ENCODE measurements at places on chromosomes 12 and 14.

DNA sequence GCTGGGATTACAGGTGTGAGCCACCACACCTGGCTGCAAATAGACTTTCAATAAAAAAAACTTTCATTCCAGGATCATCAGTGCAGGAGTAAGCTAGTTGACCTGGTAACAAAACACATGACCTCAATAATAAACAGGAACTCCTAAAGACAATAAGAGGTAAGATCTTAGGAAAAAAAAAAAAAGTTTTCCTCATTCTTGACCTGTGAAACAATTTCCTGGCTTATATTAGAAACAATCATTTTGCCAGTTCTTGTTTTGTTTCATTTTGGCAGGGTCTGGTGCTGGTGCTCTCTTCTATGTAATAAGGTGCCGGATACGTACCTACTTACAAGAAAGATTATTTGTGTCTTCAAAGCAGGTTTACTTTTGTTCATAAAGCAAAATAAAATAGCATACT is 90.6 kb upstream of the AMN1 start:
- no peak for DNase-seq

GRCh38 chr12:11695321-11695720 is 45.8 kb downstream of the ETV6 start:
- no peak for DNase-seq

DNA sequence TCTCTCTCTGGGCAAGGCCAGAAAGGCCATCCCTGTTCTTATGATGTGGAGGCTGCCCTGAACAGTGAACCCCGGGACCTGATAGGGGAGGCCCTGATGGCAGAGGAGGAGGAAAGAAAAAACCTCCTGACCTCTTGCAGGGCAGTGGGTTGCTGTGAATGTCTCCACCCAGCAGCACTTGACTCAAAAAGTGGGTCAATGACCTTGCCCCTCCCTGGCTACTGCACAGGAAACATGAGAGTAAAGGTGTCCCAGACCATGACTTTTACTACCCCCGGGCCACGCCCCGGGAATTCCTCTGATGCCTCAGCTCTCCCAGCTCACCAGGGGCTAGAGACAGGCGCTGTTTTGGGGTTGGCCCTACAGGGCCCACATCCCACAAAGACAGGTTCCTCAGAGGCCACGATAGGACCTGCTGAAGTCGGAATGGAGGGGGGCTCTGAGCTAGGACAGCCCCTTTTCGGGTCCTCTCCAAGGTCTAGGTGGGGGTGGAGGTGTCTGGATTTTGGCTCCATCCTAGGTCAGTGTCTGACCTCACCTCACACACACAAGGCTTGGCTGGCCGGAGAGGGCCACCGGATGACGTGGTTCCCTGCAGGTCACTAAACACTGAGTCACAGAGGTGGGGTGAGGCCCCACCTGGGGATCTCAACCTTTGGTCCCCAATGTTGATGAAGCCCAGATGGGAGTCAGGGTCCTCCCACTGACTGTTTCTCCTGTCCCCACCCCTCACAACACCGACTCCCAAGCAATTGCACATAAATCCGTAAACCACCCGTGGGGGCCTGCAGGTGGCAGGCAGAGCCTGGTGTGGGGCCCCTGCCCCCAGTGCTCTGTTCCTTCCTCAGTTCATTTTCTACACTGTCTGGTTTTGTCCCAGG is 1.6 kb downstream of the RHOF start:
- DNase-seq = no peak

GRCh38 chr14:73289308-73289707 is 52.0 kb downstream of the PAPLN start:
- no peak for DNase-seq

DNA sequence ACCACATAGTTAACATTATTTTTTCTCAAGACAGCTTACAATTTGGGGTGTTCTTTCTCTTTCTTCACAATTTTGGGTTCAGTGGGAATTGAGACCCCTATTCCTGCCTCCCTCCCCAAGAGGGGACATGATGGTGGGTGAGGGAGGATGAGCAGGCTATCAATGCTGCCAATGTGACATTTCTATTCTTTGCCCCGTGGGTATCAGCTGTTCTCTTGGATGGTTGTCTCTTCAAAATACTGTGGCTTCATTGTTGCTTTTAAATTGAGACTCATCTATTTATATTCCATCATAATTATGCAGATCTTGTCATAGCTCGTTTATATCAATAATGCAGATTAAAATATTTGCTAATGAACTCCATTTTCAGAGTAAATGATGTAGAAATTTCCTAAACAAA is 56.5 kb upstream of the ANO4 start:
- no peak for DNase-seq

DNA sequence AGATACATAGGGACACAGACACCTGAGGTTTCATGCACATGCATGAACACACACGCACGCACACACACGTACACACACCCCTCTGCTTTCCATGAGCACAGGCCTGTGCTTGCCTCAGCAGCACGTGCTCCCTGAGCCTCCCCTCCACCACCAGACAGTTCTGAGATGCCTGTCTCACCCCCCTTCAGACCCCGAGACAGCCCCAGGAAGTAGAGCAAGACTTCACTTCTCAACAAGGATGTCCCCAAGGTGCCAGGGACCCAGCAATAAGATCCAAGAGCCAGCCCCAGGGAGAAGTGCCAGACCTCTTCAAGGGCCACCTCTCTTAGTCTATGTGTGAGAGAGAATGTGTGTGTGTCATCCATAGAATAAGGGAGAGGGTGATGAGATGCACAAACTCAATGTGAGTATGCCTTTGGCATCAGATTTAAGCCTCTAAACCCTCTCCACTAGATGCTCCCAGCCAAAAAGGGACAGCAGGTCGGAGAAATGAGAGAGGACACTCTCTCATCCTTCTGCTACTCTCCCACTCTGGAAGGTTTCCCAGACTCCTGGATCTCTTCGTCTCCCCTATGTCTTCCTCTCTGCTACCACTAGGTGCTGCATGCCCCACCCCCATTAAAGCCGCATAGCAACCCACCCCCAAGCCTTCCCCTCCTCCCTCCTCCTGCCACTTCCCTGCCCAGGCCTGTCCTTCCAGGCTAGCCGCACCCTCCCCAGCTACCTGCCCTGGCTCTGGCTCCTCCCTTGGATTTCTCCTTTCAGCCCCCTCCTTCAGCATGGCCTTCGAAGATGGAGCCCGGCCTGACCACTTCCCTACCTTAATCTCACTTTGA is 7.7 kb downstream of the RARG start:
- DNase-seq = no peak

DNA sequence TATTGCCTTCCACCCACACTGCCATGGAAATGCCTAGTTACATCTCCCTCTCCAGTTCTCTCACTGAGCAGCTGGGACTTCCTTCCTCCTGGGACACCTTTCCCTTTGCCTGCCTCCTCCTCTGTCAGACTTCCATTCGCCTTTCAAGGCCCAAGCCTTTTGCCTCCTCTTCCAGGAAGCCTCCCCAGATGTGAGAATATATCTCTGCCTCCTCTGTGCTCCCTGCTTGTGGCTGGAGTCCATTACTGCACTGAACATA is 3.1 kb downstream of the IFI27L2 start:
- no peak for DNase-seq

- no peak for DNase-seq
Measured at GRCh38 chr12:10243818-10244520, 31.3 kb downstream of the GABARAPL1 start.

DNA sequence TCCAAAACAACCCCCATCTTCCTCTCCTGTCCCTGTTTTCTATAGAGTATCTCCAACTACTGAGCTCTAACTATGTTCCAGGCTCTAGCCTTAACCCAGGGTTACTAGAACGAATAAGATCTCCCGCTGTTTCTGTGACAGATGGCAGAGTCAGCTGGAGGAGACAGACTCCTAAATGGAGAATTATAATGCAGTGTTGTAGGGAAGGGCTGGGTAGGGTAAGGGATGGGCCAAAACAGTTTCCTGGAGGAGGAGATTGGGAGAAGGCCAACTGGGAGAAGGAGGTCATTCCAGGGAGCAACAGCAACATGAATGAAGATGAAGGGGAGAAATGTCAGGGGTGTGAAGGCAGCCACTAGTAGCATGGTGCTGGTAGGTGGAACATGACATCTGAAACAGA is 73.4 kb upstream of the ANO4 start:
- DNase-seq = no peak

GRCh38 chr12:24025153-24025798 is 75.8 kb upstream of the SOX5 start:
- DNase-seq = no peak

DNA sequence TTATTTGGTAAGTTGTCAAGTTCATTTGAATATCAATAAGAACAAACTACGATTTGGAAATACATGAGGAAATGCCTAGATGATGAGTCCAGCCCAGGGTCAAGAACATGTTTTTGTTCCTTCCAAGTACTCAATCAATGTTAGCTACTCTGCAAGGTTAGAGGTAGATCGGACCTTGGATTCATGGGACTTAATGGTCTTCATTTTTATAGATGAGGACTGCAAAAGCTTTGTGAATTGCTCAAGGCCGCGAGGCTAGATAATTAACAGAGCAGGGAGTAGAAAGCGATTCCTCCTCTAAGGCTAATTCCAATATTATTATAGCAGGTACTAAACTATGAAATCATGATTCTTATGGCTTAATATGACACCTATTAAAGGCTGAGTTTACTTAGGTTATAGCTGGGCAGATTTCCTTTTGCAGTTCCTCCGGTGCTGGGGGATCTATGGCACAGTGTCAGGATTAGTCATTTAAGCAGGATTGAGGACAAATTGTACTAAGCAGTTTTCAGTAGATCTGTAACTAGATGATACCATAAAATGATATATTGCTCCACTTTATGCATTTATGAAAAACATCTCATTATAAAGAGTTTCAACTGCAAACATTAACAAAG is 19.8 kb downstream of the NR1H4 start:
- no peak for DNase-seq

DNA sequence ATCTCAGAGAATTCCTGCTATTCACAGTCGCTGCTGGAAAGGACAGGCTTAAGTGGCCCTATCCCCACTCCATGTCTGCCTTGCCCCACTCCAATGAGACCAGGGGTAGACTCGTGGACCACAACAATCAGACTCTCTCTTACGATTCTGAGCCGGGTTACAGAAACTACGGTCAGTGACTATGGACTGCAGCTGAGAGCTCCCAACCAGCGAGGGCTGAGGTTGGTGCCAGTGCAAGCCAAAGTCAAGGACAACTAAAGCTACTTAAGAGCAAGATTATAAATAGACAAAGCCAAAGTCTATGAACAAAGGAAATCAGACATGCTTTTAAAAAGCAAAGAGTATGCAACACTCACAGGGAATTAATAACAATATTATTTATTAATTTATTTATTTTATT is 18.3 kb upstream of the AMIGO2 start:
- no peak for DNase-seq

- no peak for DNase-seq
Measured at GRCh38 chr14:95609398-95609990, 74.6 kb downstream of the GLRX5 start.

GRCh38 chr12:122951979-122952892 is 14.0 kb downstream of the ABCB9 start:
- DNase-seq = no peak

DNA sequence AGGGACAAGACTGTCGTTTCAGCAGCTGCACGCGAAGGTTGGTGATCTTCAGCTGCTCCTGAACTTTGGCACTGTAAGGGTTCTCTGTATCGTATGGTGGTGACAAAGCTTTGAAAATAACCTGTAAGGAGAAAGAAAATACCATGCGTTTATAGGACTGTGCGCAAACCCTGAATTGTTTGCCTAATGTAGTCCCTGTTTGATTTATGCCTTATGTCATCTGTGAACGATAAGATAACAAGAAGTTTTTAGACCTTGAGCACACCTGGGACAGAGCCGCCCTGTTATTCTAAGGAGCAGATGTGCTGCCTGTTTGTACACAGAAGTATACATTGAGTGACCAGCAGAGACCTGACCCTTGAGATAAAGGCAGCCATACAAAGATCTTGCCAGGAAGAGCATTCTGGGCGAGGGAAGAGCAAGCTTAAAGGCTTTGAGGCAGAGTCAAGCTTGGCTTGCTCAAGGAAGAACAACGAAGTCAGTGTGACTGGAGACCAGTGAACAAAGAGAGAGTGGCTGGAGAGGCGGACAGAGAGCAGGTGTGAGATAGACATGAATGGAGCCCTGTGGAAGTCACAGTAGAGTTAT is 52.4 kb downstream of the NTN4 start:
- no peak for DNase-seq

DNA sequence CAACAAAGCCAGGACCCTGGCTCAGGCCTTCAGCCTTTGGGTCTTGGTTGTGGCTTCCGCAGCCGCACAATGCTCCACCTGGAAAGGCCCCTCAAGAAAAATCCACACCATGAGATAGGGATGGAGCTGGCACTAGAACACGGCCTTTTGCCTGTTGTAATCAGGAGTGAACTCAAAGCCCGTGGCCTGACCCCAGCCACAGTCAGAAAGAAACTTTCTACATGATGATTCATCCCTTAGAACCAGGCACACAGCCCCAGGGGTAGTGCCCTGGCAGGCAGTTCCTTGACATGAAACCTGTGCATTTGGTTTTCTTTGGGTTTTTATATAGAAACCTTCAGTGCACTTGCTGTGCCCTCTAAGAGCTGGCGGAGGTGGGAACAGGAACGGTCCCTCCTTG is 5.1 kb downstream of the CLMN start:
- DNase-seq = no peak

GRCh38 chr14:75335571-75335970 is 56.9 kb downstream of the FOS start:
- no peak for DNase-seq

DNA sequence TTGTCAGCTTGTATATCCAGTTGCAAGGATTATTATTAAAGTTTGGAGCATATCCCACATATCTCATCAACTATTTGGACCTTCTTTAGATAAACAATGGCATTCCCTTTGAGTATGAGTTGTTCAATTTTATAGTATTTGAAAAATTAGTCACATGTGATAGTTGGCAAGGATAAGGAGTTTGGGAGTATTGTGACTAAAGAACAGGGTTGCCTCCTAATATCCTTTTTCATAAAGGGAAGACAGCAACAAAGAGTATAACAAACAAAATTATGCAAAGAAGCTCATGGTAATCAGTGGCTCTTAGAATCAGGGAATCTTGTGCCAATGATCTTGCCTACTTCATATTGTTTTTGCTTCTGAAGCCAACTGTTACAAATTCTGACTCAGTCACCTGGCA is 31.2 kb upstream of the KCNH5 start:
- no peak for DNase-seq

DNA sequence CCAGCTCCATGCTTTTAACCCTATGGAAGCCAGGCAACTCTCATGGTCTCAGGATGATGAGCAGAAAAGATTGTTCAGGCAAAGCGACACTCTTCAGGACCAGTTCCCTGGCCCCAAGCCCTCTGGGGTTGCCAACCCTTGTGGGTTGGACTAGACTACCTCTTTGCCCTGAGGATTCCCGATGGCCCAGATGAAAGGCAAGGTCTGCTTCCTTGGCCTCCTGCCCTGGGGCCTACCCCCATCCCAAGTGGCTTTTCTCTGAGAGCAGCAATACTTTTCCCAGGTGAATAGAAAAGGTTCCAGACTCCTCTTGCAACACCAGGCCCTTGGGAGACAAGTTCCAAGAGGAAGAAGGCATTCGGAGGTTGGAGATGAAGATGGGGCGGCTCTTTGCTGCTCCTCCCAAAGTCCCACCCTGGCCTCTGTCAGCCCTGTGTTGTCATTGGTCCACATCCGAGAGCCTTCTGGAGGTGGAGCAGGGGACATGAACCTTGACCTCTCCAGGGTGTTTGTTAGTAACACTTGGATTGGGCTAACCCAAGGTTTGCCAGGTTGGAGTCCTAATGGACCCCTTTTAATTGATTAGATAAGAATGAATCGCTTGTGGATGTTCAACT is 131.1 kb downstream of the GCH1 start:
- no peak for DNase-seq

All from mesothelial cell of epicardium (in vitro differentiated cells).